ENCODE measurements at places on chromosomes 1 and 21.

DNA sequence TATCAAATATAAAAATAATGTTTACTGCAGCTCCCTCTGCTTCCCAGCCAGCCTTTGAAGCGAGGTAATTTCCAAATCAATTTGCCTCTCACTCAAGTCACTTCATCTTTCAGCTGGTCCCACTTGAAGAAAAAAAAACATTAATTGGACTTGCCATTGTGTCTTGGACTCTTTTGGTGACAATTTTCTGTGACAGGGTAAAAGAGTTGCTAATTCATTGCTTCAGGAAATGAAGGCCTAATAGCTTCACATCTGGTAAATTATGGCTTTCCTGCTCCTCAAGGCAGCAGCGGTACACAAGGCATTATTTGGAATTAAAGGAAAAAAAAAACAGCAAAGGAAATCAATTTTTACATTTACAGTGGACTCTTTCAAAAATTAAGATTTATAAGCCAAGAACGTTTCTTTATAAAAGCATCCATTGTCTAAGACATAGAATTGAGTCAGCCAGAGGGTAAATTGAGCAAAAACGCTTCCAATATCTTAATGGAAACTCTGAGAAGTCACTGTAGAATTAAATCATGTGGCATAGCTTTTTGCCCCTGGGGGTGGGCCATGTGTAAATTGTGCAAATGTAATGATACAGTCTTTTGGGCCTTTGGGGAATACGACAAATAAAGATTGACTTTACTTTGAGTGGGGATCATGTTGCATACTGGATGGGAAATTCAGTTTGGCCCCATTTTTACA, 102.5 kb downstream of the LYPLAL1 start:
- DNase-seq, result no peak

DNA sequence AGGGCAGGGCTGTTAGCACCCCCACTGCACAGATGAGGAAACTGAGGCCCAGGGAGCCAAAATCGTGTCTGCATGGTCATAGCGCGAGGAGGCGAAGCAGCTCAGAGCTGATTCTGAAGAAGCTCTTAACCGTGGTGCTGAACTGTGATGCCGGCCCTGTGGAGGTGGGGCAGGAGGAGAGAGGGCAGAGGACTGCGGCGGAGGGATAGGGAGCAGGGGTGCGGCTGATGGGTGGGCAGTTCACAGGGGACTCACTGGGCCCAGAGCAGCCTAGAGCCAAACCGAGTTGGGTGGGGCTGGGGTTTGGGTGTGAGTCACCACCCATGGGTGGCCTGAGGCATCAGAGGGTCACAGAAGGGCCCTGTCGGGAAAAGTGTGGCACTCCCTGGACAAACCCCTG, 74.7 kb downstream of the RAP1GAP start:
- no peak for DNase-seq

DNA sequence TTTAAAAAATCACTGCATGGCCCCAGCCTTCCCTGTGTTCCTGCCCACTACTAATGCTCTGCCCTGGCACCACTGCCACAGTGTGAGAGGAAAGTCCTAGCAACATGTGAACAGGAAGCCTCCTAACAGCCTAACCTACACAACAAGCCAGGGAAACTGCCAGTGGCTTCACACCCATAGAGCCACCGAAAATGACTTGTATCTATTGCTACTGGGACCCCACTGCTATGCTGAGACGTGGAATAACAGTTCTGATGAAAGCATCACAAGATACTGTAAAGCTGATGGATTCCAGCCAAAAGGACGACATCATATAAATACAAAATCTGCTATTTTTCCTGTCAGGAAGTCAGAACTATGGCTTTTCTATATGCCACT, 74.9 kb downstream of the JAK1 start:
- no peak for DNase-seq

DNA sequence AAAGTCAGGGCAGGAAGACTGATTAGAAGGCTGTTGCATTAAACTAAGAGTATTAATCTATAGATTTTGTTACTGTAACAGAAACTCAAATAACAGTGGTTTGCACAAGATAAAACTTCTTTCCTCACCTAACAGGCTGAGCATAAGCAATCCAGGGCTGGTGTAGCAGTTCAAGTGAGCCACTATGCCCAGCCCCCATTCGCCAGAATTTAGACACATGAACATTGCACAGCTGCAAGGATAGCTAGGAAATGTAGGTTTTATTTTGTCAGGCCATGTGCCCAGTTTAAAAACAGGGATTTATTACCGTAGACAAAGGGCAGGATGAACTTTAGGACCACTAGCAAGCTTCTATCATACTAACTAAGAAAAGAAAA, 19.5 kb upstream of the DOCK7 start:
- DNase-seq, result no peak

DNA sequence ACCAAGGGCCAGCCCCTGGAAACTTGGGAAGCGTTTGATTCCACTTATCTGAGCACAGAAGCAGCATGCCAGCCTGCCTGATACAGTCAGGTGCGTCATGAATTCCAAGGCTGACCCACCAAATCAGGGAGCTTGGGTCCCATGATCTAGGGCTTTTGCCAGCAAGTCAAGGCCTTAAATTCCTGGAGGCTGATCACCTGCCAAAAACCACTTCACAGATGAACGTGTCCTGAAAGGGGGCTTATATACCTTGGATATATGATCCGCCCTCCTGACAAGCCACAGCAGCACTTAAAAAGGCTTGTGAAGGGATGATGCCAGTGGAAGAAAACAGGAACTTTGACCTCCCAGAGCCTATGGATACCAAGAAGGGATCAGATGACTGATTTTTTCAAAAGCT, 24.0 kb upstream of the CLIC6 start:
- no peak for DNase-seq

- DNase-seq, result no peak
Measured at GRCh38 chr1:66292944-66293343, 241.0 kb upstream of the SGIP1 start.

GRCh38 chr21:35338881-35339632, 290.0 kb upstream of the RUNX1 start:
- DNase-seq, result no peak

DNA sequence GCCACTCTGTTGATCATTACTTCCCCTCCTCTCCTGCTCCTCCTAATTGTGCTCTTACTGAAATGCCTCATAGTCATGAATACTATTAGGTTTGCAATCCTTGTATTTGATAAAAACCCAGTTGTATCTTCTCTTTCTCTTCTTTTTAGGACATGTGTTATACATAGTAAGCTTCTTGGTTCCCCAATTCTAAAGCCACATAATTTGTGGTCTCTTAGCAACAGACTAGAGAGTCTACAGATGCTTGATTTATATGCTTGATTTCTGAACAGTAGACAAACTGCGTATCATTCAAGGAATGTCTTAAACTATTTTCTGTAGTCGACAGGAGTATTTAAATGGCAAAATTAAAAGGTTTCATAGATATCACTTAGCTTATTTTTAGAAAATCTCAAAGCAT, 1598.9 kb downstream of the PLA2G4A start:
- DNase-seq, result no peak

DNA sequence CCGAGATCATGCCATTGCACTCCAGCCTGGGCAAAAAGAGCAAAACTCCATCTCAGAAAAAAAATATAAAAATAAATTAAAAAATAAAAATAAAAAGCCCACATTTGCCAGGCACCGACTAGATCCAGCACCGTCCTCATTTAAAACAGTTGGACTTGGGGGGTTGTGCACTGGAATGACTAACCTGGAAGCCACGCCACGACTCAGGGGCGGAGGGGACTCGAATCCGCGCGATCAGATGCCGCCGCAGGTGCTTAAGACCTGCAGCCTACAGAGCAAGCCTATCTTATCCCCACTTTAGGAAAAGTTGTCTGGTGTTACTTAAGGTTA, 38.5 kb downstream of the ZBTB8OS start:
- DNase-seq, result no peak

GRCh38 chr1:224684979-224685425, 68.9 kb downstream of the CNIH3 start:
- DNase-seq, result no peak

DNA sequence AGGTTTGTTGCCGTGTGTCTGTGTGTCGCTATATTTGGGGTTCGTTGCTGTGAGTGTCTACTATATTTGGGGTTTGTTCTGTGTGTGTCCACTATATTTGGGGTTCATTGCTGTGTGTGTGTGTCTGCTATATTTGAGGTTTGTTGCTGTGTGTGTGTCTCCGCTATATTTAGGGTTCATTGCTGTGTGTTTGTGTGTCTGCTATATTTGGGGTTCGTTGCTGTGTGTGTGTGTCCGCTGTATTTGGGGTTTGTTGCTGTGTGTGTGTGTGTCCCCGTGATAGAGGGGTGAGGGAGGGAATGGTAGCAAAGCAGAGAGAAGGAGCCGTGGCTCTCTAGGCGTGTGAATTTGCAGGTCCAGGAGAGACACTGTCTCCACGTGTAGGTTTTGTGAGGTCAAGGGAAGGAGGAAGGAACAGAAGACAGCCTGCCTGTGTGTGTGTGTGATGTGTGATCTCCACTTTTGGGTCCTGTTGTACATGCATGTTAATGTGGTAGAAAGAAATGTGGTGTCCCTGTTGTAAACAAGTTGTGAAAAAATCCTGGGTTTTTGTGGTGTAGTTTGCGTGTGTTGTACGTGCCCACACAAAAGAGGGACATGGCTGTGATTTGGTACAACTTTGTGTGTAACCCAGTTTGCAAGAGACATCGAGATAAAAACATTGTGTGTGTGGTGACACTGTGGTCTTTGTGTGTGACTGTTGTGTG, 56.3 kb upstream of the ECE1 start:
- DNase-seq, result no peak

GRCh38 chr21:33543505-33544129, 779 bp downstream of the SON start:
- DNase-seq, result no peak

DNA sequence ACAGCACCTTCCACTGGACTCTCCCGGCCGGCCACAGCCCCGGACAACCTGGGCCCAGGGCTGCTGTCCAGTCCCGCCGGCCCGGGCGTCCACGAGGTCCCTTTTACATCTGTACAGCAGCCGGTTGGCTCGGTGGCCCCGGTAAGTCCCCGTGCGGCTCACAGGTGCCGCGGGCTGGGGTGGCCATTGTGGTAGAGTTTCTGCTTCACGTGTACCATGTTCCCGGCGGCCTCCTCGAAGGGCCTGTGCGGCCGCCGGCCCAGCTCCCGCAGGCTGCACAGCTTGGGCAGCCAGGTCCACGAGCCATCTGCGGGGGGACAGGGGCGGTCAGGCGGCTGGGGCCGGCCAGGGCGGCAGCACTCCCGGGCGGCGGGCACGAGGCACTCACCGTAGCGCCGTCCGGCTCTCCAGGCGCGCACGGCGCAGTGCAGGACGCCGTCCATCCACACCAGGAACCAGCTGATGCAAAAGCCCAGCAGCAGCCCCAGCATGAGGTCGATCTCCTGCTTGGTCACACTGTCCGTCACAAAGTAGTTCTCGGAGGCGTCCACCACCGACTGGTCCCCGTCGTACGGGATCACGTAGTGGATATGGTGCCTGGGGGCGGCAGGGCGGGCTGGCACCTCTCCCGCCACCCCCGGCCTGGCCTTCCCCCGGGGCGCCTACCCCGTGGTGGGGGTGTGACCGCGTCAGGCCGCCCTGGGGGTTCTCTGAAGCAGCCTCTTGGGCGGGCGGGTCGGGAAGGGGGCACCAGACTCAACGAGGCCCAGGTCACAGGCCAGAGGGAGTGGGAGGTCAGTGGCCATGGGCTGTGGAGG, 5.0 kb downstream of the TMEM240 start:
- DNase-seq, result no peak

DNA sequence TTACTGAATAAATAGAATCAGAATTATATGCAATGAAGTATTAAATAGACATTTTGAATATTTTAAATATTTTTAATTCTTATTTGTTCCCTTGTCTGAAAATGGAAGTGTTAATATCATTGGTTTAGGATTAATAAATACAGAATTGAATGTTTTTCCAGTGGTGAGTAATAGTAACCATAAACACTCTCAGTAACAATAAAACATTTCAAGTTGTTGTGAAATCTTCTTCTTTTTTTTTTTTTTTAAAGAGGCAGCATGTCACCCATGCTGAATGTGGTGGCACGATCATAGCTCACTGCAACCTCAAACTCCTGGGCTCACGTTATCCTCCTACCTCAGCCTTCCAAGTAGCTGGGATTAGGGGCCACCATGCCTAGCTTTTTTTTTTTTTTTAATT, 86.2 kb upstream of the ZBTB18 start:
- DNase-seq, result no peak

- DNase-seq, result no peak
Measured at GRCh38 chr1:98763488-98764150, 102.1 kb downstream of the SNX7 start.

- DNase-seq, result no peak
Measured at GRCh38 chr1:197342669-197343068, 74.6 kb downstream of the CRB1 start.

GRCh38 chr1:197103300-197103699, 36.2 kb upstream of the F13B start:
- no peak for DNase-seq

GRCh38 chr1:193614817-193615216, 428.4 kb upstream of the B3GALT2 start:
- DNase-seq, result no peak

GRCh38 chr21:9763807-9764206, 757.6 kb upstream of the TPTE start:
- no peak for DNase-seq

- DNase-seq, result no peak
Measured at GRCh38 chr21:45875416-45875760, 106.2 kb upstream of the COL6A1 start.

GRCh38 chr1:240820816-240821215, 208.9 kb upstream of the GREM2 start:
- no peak for DNase-seq

DNA sequence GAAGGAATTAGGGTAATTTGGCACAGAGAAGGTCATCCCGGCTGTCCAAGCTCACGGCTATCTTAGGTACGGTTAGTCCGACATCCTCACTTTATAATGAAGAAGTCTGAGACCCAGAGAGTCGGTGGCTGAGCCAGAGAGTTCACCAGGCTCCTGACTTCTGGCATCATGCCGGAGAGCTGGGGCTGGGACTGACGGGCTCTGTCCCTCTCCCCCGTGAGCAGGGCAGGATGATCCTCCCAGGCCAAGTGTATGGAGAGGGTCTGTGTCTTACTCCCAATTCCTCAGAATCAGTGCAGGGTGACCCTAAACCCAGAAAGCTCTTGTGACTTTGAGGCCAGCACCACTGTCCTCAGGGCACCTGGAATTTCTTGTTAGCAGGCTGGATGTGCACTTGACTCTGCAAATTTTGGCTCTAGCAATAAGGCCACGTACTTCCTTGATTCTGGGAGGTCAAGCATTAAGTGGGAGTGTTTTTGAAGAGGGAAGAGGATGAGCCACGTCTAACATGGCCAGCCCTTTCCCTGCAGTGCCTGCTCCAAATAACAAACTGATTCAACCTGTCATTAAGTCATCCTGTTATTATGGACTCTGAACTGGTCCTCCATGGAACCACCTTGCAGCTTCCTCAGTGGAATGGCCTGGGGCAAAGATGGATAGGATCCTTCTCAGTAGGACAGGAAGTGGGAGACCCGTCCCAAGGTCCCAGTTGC, 20.8 kb upstream of the BTG2 start:
- DNase-seq, result no peak

GRCh38 chr1:162405800-162406199, 6.1 kb downstream of the SH2D1B start:
- DNase-seq, result no peak

DNA sequence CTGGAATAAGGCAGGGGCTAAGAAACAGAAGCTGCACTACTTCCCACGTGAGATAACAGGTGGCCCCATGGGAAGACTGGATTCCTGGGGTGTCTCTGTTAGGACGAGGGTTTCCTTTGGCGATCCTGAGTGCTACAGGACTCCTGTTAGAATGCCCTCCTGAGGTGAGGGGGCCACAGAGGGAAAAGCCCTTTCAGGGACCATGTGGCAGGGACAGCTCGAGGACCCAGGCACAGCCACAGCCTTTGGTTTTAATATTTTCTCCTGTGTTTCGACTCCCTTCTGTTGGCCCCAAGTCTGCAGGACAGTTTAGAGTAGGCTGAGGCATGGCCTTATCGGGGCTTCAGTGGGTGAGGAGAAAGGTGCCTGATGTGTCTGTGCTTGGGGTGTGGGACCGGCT, 12.6 kb downstream of the TTC39A start:
- DNase-seq, result no peak
